ENCODE measurements at places on chromosomes 4 and X. TPM values are rescaled to one million over a fixed set of nuclear protein-coding genes. Genes with fewer than 3 reads are reported as not detected.
A peak's percentile ranks its signal among the peaks of the same experiment; 100 is the strongest.

GABRG1 gene
- total RNA-seq, result not detected

GPR82 gene
- total RNA-seq, result 0.53 TPM

GRCh38 chrX:31523884-31524536 is 452.2 kb upstream of the FTHL17 start:
- no peaks in the 10 kb centered on the region for H3K36me3 ChIP-seq
- no peaks in the 10 kb centered on the region for H3K4me1 ChIP-seq
- DNase-seq, result no peak
- no peaks in the 10 kb centered on the region for H3K27me3 ChIP-seq
- H3K27ac ChIP-seq, result no peak overlapping the region

GRCh38 chrX:93985344-93986307 is 311.6 kb downstream of the FAM133A start:
- DNase-seq, result no peak
- H3K4me1 ChIP-seq, result no peaks in the 10 kb centered on the region
- H3K36me3 ChIP-seq, result no peaks in the 10 kb centered on the region

- DNase-seq, result no peak
- H3K4me1 ChIP-seq, result no peaks in the 10 kb centered on the region
- H3K36me3 ChIP-seq, result no peaks in the 10 kb centered on the region
- no peak overlapping the region for H3K27ac ChIP-seq
- H3K27me3 ChIP-seq, result peaks cover 8% of the 10 kb centered on the region
- H3K4me3 ChIP-seq, result no peak overlapping the region
These were observed 18.4 kb upstream of the SEL1L3 start for GRCh38 chr4:25881193-25881592.

PPARGC1A gene
- total RNA-seq, result not detected

ZDHHC15 gene
- not detected for total RNA-seq

DNA sequence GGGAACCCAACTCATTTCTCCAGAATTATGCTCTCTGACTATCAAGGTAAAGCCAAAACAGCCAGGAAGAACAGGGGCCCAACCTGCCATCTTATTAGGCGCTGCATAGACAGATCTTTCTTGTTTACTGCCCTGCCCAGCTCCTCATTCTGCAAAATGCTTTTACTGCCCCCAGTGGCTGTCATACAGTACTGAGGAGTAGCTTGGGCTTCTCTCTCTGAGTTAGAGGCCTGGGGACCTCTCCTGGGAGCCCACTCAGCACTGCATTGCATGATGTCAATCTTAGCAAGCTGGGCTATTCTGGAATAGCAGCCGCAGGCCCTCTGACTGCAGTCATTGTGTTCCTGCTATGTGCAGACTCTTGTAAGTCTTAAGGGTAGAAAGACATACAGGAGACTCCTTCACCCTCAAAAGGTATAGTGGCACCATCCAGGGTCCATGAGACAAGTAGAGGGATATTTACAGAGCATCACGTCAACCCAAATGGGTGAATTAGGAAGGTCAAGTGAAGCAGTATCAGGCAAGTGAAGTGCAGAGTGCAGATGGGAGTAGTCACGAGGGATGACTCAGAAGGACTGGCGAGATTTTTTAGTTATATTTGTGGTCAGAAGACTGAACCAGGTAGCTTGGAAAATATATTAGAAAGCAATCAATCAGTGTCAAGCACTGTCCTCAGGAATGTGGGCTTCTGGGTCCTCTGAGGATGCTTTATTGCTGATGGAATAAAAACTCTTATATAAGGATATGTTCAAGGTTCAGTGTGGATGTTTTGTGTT is 294.1 kb upstream of the SFRP2 start:
- H3K4me1 ChIP-seq, result no peaks in the 10 kb centered on the region
- no peak overlapping the region for H3K27ac ChIP-seq
- H3K27me3 ChIP-seq, result peaks cover 2% of the 10 kb centered on the region
- H3K4me3 ChIP-seq, result no peak overlapping the region

BTK gene
- not detected for total RNA-seq

GRCh38 chrX:118726887-118727685 is at the start of gene IL13RA1:
IL13RA1 (plus strand) TSS chrX:118727606; CDS start chrX:118727639, 33 bp downstream.
- DNase-seq, result no peak
- peak within 1 kb of the TSS; percentile 15 for H3K4me3 ChIP-seq
- no peaks in the 10 kb centered on the region for H3K36me3 ChIP-seq
- H3K27ac ChIP-seq, result no peak within 1 kb of the TSS

- no peaks in the 10 kb centered on the region for H3K27me3 ChIP-seq
- H3K4me1 ChIP-seq, result no peaks in the 10 kb centered on the region
- no peak for DNase-seq
- H3K4me3 ChIP-seq, result no peak overlapping the region
- no peak overlapping the region for H3K27ac ChIP-seq
These were observed 467.4 kb downstream of the TRIML1 start for GRCh38 chr4:188606635-188607034.

SPANXD gene
- not detected for total RNA-seq

- H3K27ac ChIP-seq, result no peak overlapping the region
- H3K27me3 ChIP-seq, result no peaks in the 10 kb centered on the region
- no peak for DNase-seq
These were observed 378.5 kb upstream of the MAD2L1 start for GRCh38 chr4:120445186-120445585.

SPANXN4 gene
- total RNA-seq, result not detected

DNA sequence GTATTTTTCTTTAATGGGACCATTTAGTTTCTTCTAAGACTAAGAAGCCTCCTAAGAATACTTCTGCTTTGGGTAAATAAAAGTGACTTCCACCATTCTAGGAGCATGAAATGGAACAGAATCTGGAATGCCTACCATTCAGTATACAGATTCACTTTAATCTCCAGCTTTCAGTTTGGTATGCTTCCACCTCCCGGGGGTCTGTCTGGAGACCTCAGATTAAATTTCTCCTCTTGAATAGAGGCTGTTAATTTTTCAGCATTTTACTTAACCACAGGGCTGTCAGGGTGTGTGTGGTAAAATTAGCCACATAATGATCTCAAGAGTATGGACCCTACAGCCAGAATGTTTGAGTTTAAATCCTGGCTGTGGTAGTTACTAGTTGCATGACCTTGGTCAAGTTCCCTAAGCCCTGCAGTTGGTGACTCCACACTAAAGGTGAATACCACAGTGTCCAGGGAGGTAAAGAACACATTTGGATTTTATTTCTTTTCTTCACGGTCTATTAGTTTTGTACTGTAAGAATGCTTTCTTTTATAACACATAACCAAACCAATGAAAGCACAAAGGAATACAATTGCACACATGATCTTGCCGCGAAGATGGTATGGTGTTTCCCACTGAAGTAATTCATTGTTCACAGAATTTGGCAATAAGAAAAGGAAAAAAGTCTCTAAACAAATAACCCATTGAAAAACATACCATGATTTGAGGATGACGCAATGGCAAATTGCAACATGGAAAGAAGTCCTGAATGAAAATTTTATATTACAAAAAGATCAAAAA is 37.3 kb upstream of the TRIM2 start:
- H3K4me3 ChIP-seq, result no peak overlapping the region
- DNase-seq, result no peak
- H3K27ac ChIP-seq, result no peak overlapping the region
- H3K36me3 ChIP-seq, result no peaks in the 10 kb centered on the region

DNA sequence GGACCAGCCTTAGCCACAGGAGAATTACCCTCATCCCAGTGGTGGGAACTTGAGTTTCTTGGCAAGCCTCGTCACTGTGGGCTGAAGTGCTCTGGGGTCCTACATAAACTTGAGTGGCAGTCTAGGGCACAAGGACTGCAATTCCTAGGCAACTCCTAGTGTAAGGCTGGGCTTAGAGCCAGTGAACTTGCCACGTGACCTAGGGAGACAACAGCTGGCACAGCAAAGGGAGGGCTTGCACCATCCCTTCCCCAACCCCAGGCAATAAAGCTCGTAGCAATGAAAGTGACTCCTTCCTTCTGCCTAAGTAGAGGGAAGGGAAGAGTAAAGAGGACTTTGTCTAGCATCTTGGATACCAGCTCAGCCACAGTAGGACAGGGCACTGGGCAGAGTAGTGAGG is 81.8 kb downstream of the TEX11 start:
- no peaks in the 10 kb centered on the region for H3K4me1 ChIP-seq
- peaks cover 8% of the 10 kb centered on the region for H3K27me3 ChIP-seq

XAGE1A gene
- not detected for total RNA-seq

GLRA2 gene
- total RNA-seq, result not detected

DNA sequence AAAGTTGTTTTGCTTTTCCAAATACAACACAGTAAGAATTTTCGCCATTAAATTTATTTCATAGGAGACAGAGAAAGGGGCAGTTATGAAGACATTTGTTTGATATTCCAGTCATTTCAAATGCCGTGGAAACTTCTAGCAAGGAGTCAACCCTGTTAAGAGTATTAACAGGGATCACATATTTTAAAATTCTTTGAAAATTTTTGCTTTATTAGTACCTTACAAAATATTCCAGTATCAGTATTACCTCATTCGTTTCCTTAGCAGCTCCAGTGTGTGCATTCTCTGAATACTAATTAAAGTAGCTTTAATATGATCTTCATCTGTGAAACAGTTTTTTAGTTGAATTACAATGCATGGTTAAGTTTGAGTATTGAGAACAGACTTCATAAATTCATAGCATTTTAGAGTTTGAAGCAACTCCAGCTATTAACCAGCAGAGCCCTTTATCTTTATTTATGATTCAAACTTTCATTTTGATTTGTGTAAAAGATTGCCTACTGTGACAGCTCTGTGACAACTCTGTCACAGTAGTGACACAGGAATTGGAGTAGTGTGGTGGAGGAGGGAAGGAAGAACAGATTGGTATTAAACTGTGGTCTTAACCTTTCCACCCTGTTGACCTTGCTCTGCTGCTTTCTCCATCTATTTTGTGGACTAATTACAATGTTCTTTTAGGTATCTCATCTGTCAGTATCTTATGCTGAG is 86.3 kb downstream of the PDLIM5 start:
- no peak for DNase-seq
- H3K27ac ChIP-seq, result no peak overlapping the region
- no peak overlapping the region for H3K4me3 ChIP-seq
- H3K27me3 ChIP-seq, result no peaks in the 10 kb centered on the region
- no peaks in the 10 kb centered on the region for H3K36me3 ChIP-seq
- no peaks in the 10 kb centered on the region for H3K4me1 ChIP-seq

DNA sequence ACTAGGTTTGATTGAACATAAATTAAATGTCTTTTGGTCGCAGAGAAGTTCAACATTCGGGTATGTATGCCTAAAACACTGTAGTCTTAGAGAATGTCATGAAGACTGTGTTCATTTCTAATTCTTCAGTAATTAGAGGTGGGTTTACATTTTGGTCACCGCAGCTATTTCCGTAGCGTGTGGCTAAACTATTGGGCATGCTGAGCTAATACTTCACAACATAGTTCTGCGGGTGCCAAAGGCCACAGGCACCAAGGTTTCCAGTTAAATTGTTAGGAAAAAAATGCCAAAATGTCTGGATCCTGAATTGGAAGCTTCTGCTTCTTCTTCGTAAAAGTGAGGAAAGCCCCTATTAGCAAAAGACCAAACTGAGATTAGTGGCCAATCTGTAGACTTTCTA is 25.1 kb downstream of the SMIM31 start:
- no peak overlapping the region for H3K27ac ChIP-seq
- DNase-seq, result no peak
- H3K36me3 ChIP-seq, result no peaks in the 10 kb centered on the region
- no peaks in the 10 kb centered on the region for H3K27me3 ChIP-seq
- no peaks in the 10 kb centered on the region for H3K4me1 ChIP-seq

ENPP6 gene
- 0.87 TPM for total RNA-seq

DNA sequence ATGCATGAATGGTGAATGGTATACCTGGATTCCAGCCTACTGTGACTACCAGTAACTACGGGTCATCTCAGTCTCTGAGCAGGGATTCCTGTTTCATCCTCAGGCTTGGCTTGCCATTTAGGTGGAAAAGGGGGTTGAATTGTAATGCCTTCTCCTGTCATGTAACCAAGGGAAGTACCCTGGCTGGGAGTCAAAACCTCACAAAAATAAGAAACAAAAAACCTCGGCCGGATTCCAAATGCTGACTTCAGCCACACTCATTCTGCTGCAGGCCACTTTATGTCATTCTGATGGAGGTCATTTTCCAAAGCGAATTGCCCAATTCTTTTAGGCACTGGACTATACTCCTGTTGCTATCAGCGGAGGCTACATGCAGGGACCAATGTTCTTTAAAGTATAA is 324.7 kb downstream of the LDB2 start:
- no peak overlapping the region for H3K27ac ChIP-seq
- no peaks in the 10 kb centered on the region for H3K36me3 ChIP-seq
- no peaks in the 10 kb centered on the region for H3K27me3 ChIP-seq

DNA sequence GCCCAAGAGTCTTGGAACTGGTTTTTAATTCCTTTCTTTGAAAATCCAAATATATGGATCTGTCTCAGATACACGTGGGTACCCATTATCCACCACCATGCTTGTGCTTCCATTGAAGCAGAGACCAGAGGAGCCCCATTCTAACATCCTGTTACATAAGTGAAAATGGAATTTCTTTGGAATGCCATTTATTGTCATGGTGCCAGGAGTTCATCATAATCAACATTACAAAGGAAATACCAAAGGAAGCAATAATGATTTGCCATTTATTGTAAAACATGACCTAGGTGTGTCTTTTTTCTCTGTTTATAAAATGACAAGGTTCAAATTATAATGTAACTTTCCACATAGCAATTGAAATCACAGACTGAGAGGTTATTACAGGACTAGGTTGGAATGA is 61.7 kb downstream of the PALLD start:
- H3K36me3 ChIP-seq, result no peaks in the 10 kb centered on the region
- H3K4me3 ChIP-seq, result no peak overlapping the region
- H3K27me3 ChIP-seq, result peaks cover 14% of the 10 kb centered on the region
- no peaks in the 10 kb centered on the region for H3K4me1 ChIP-seq
- DNase-seq, result no peak
- H3K27ac ChIP-seq, result no peak overlapping the region

DNA sequence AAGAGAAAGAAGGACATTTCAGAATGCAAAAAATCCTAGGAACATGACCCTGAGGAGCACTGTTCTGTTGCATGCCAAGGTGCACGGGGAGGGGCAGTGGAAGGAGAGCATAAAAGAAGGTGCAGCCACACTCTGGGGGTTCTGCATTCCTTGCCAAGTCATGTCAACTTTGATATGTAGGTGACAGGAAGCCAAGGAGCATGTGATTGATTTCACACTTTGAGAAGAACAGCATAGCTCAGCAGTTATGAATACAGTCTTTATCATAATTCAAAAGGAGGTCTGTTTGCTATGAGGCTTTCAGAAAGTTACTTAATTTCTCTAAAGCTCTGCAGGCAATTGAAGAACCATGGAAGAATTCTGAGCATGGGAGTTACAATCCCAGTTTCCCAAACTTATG is 50.6 kb downstream of the SCFD2 start:
- H3K4me3 ChIP-seq, result no peak overlapping the region
- DNase-seq, result no peak
- H3K27ac ChIP-seq, result no peak overlapping the region
- peaks cover 7% of the 10 kb centered on the region for H3K36me3 ChIP-seq
- H3K4me1 ChIP-seq, result peaks cover 12% of the 10 kb centered on the region

CDS1 gene
- not detected for total RNA-seq

PPEF2 gene
- total RNA-seq, result not detected

Measured in activated CD8-positive, alpha-beta T cell treated with anti-CD3 and anti-CD28 coated beads, Interleukin-2, amount 10 ng/mL, durations not matched to agents 7 days and 5 days (primary cell).